Neural crest cell (in vitro differentiated cells): ENCODE measurements at places on chromosomes 5 and 9.

- no peak overlapping the region for H3K4me3 ChIP-seq
- no peak for DNase-seq
- H3K36me3 ChIP-seq: peaks cover 20% of the 10 kb centered on the region
- H3K27ac ChIP-seq: no peak overlapping the region
- no peaks in the 10 kb centered on the region for H3K27me3 ChIP-seq
Measured at GRCh38 chr5:151030056-151030336, 9.6 kb downstream of the GPX3 start.

DNA sequence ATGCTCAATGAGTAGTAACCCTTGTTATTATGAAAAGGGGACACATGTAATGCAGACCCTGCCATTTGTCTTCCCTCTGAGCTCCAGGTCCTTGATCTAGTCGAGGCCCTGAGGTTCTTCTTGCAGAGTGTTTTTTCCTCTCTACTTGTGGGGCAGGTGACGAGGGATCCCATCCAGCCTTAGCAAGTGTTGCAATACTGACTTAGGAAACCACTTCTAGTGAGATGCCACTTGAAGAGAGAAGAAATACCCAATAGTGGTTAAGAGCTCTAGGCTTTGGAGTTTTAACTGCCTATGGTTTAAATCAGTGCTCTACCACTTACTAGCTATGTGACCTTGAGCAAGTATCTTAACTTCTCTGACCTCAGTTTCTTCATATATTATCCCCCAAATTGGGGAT, 10.2 kb downstream of the PPARGC1B start:
- DNase-seq: no peak
- H3K36me3 ChIP-seq: no peaks in the 10 kb centered on the region
- H3K4me3 ChIP-seq: no peak overlapping the region

- no peak overlapping the region for H3K4me3 ChIP-seq
- DNase-seq: no peak
- peaks cover 4% of the 10 kb centered on the region for H3K4me1 ChIP-seq
- H3K27me3 ChIP-seq: peaks cover 35% of the 10 kb centered on the region
Measured at GRCh38 chr9:99359336-99359735, 137.3 kb downstream of the SEC61B start.

- peaks cover 5% of the 10 kb centered on the region for H3K4me1 ChIP-seq
- no peak overlapping the region for H3K27ac ChIP-seq
- H3K27me3 ChIP-seq: peaks cover 25% of the 10 kb centered on the region
- no peak for DNase-seq
- no peaks in the 10 kb centered on the region for H3K36me3 ChIP-seq
Measured at GRCh38 chr9:132994410-132995120, 16.1 kb downstream of the GFI1B start.
